ENCODE measurements at places on chromosomes 7 and 10.

DNA sequence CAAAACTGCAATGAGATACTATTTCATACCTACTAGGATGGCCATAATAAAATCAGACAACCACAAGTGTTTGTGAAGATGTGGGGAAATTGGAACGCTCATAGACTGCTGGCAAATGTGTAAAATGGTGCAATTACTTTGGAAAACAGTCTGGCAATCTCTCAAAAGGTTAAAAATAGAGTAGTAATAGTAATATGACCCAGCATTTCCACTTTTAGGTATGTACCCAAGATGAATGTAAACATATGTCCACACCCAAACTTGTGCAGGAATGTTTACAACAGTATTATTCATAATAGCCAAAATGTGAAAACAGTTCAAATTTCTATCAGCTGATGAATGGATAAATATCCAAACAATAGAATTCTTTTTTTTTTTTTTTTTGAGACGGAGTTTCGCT is 731.6 kb upstream of the ANKRD30A start:
- DNase-seq = no peak

GRCh38 chr7:157250605-157251228 is 86.1 kb upstream of the DNAJB6 start:
- DNase-seq = no peak

DNA sequence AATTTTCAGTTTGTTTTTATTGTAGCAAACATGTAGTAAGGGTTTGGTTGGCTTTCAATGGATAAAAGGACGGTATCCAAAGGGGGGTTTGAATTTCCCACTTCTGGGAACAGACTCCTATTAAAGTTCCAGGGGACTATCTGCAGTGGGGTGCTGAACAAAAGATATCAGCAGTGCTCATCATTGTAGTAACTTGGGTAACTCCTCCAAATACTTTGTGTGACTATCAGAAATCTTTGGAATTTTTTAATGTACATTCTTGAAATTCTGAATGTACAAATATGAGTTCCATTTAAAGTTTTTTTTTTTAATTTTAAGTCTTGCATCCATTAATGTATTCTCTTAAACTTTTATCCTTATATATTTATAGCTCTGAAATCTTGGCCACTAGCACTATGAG is 42.1 kb downstream of the CYP51A1 start:
- DNase-seq = no peak

- DNase-seq = no peak
Measured at GRCh38 chr7:20224025-20224424, 6.8 kb upstream of the MACC1 start.

DNA sequence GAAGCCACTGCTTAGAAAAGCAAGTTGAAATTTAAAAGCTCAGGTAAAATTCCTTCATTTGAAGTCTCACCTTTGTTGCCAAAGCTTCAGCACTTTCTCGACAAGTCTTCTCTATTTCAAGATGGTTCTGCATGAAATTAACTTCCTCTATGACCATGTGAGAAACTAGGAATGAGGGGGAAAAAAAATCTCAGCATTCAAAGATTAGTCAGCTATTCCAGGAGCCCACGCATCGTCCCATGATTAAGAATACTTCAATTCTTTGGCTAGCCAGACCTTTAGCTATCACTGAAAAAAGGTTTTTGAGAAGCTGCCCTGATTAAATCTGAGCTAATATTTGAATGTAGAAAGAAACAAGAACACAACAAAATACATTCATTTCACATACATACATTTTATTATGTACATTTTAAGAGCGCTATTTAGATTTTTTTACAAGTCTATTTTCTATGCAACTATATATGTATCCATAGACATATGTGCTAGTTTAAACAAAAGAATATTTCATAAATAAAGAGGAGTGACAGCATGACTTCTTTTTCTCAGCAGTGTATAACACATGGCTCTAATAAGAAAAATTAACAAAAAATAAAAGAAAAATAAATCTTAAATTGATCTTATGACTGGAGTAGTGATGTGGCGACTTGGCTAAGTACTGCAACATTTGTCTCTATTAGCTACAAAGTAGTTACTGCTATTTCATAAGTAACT is 44.8 kb downstream of the SHTN1 start:
- no peak for DNase-seq

GRCh38 chr7:29146888-29147609 is 712 bp upstream of the CPVL start:
- DNase-seq = no peak

DNA sequence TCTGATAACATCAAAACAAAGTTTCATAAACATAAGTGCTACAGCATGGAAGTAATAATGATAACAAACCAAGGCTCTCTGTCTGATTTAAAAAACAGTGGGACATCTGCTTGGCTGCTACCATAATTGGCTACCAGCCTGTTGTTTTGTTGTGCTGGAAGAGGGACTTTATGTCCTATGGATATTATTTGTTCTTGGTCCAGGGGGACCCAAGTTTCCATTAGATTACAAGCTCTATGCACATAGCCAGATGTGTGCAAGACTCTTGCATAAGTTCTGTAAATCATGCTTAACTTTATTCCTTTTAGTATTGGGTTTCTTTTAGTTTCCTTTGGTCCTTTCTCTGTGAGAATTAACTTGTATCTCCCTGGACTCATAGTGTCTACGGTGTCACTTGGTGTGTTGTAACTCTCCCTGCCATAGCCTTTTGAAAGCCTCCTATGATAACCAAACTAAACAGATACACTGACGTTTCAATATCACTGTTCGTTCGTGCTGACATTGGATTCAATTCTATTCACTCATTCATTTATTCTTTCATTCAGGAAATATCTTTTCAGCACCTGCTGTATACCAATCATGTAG is 41.4 kb upstream of the CD36 start:
- DNase-seq = no peak

DNA sequence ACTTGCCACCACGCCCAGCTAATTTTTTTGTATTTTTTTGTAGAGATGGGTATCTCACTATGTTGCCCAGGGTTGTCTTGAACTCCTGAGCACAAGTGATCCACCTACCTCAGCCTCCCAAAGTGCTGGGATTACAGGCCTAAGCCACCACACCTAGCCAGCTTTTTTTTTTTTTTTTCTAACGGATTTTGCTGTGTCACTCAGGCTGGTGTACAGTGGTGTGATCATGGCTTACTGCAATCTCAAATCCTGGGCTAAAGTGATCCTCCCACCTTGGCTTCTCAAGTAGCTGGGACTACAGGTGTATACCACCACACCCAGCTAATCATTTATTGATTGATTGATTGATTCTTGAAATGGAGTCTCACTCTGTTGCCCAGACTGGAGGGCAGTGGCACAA is 106.0 kb upstream of the TRIM24 start:
- no peak for DNase-seq

DNA sequence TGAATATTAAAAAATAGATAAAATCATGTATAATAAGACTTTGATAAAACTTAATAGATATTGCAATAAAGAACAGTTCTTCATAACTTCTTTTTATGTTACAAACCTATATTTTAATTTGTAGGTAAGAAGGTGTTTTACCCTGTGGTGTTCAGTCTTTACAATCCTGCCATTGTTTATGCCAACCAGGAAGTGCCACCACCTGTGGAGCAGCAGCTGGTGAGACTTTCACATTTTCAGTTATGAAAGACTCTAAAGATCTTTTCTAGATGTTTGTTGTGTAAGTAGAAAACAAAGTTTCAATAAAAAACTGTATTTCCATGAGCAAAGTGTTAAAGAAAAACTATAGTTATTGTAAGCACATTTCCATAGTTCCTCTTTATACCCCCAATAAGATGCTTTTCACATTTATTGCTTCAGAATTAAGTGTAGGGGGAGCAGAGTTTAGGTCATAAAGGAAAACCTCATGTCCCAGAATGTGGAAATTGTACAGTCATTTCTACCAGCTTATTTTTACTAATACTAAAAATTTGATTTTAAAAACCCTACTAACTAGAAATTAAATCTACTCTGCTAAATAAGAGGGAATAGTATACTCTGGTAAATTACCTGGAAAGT is 28.7 kb downstream of the CSGALNACT2 start:
- DNase-seq = no peak

GRCh38 chr7:84638339-84638697 is 443.7 kb upstream of the SEMA3A start:
- DNase-seq = no peak

GRCh38 chr10:5538892-5539651 is 14.3 kb downstream of the CALML3 start:
- DNase-seq = no peak

DNA sequence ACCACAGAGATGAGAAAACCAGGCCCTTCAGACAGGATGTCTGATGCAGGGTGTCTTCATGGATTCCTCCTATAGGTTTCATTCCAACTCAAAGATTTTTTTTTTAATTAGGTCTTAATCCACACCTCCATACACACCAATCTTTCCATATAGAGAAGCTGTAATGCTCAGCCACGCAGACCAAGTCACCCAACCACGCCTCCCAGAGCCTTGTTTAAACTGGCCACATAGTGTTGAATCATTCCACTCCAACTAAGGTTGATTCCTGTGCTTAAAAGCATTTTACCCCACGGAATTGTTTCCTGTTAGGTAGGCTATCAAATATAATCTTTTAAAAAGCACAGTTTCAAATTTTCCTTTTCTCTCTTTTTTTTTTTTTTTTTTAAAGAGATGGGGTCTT is 153.6 kb downstream of the TYW1B start:
- no peak for DNase-seq

- DNase-seq = no peak
Measured at GRCh38 chr7:129160161-129160905, 15.8 kb downstream of the TSPAN33 start.

GRCh38 chr10:75507469-75507868 is 76.0 kb downstream of the LRMDA start:
- no peak for DNase-seq

DNA sequence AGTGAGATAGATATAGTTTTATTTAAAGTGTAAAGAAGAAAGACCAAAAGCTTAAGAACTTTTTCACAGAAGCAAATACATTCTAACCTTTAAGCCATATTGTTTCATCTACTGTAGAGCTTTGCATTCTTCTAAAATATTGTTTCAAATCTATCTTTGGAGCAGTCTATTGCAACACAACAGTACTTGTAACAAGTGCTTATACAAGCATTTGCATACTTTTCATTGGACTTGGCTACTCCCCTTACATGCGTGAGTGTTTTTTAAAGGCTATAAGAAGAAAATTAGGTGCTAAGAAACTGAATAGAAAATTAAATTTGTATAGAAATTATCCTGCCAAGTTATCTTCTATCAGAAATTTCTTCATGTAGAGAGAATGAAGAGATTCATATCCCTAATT is 45.3 kb downstream of the SEMA3E start:
- no peak for DNase-seq

DNA sequence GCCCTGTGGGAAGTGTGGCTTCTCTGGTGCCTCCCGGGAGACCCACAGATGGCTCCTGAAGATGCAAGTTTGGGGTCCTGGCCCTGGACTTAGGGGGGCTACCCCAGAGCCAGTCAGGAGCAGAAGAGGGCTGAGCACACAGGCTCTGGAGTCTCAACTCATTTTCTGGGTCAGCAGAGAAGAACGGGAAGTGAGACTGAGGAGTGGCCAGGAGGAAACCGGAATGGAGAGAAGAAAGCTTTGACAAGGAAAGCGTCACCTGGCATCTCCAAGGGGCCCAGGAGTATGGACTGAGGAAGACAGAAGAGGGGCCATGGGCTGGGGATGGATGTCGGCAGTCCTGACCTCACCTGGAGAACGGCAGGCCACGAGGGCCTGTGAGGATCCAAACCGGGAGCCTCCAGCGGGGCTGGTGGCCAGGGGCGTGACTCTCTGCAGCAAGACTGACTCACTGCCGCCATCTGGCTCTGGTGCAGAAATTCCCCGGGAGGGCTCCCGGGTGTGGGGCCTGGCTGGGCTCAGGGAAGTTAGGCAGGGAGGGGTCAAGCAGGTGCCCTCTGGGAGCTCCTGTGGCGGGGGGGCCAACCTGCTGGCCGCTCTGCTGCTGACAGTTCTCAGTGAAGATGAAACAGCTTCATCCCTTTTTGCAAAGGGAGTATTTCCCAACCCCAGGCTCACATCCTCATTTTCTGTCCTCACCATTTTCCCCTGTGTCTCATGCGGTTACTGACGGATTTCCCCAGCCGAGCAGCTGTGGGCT is 23.6 kb downstream of the DAGLB start:
- DNase-seq = no peak

- DNase-seq = no peak
Measured at GRCh38 chr7:2476776-2477446, 713 bp upstream of the GRIFIN start.

DNA sequence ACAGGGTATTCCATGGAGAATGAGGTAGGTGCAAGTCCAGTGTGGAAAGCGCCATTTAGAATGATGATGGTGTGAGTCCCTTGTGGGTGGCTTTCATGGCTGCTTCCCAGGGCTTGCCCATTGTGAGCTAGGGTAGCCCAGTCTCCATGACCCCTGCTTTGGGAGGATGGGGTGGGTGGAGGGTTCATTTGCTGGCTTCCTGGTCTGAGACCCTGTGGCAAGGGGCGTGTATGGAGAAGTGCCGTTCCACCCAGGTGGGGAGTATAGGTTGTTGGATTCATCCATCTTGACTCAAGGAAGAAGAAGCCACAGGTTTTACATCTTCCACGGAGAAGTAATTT is 27.7 kb downstream of the CCM2 start:
- DNase-seq = no peak

GRCh38 chr7:139041378-139042085 is 5.7 kb upstream of the ZC3HAV1L start:
- DNase-seq = no peak

GRCh38 chr10:102982296-102982695 is 64.2 kb downstream of the CNNM2 start:
- no peak for DNase-seq

DNA sequence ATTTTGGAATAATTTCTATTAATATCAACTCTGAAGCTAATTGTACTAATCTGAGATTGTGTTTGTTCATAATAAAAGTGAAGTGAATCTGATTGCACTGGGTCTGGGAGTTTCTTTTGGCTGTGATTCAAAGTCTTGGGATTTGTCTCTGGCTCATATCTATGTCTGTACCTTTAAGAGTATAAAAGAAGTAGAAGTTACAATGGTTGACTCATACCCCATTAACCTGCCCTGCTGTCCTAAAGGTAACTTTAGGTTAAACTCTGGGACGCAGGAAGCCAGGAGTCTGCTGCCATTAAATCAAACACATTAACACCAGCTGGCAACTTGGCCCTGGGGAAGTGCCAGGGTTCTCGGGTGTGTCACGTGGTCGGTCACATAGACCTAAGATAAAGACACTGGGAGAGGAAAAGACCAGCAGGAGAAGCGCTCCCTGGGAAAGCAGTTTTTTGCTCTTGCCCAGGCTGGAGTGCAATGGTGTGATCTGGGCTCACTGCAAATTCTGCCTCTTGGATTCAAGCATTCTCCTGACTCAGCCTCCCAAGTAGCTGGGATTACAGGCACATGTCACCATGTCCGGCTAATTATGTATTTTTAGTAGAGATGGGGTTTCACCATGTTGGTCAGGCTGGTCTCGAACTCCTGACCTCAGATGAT is 17.8 kb downstream of the SCD start:
- no peak for DNase-seq

- no peak for DNase-seq
Measured at GRCh38 chr10:105702211-105702610, 1061.1 kb downstream of the SORCS3 start.

GRCh38 chr7:157691586-157692459 is 355.0 kb downstream of the DNAJB6 start:
- DNase-seq = no peak

Measured in GM06990 (cell line).